HEK293T (cell line): ENCODE measurements at places on chromosomes 6 and 20.

- peak; percentile 70 for DNase-seq
Measured at GRCh38 chr20:36792422-36792821, 18.9 kb upstream of the DSN1 start.

DNA sequence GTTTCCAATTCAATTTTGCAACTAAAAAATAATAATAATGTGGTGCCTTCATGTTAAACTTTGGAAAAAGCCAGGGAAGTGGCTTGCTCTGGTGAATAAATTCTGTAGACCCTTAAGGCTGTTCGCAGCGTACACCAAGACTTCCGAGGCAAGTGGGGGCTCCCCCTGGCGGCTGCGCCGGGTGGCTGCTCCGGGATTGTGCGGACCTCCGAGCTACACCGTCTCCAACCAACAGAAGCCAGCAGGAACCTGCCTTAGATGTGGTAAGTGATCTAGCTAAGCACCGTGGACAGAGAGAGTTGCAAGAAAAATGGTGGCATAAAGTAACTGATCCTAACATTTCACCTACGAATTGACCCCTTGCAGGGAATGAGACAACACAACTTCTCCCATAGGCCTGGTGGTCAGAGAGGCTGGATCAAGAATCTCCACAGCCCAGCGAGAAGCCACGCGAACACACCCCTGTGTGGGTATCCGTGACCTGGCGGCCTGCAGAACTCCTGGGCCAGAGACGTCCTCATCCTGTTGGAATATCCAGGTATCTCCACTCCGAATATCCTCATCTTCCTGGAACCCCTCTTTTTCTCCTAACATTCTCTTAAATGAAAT, 69.6 kb downstream of the TBXT start:
- peak; percentile 89 for DNase-seq

GRCh38 chr6:132465530-132466485, 47.1 kb downstream of the STX7 start:
- no peak for DNase-seq

DNA sequence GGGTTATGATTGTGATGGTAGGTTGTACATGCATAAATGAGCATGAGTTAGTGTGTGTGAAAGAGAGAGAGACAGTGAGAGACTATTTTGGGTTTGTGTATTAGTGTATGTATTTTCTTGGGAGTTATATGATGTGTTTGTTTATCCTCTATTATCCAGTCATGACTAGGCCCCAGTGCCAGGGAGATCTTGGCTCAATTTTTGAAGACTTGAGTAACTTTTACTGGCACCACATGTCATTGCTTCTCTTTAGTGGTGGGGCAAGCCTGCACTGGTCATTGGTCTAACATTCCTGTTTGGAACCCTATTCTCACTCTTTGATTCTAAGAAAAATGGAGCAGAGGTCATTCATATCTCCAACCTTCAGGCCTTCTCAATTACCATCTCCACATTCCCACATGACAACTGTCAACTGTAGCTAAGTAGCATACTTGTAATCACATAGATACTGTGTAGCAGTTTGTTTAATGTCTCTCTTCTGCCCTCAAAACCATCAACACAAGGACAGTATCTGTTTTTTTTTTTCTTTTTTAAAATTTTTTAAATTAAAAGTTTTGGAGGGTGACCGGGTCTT, 8.8 kb downstream of the L3MBTL1 start:
- no peak for DNase-seq

DNA sequence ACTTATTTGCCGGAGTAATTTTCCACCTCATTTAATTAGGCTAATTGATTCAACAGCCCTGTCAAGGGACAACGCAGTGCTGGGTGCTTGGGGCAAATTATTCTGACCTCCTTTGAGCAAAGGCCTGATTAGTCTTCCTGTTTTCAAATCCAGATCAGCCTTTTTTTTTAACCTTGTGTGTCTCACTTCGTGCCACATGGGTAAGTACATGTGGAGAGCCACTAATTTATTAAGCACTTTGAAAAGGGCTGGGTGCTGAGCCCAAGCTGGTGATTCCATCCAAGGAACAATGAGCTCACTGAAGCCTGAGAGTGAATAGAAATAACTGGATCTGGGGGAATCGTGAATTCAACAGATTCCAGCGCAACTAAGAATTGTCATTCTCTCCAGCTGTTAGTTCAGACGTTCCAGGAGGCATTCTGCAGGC, 229.3 kb downstream of the CLIC5 start:
- no peak for DNase-seq

DNA sequence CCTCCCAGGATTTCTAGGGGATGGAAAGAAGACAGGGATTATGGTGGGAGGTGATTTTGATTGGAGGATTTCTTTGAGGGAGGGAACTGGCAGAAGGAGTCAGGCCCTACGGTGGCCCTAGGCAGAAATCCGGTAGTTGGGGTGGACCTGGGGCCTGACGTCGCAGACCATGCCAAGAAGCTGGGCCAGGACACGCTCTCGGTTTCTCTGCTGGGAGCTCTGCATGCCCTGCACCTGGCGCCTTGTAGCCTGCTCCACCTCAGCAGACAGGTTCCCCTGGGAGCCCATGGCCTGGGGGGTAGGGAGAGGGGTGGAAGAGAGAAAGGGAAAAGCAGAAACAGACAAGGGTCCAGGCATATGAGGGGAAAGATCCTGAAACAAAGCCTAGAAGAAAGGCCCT, 1.1 kb downstream of the ATP6V1G2 start:
- DNase-seq = no peak

- no peak for DNase-seq
Measured at GRCh38 chr20:7449269-7449668, 491.0 kb downstream of the HAO1 start.

DNA sequence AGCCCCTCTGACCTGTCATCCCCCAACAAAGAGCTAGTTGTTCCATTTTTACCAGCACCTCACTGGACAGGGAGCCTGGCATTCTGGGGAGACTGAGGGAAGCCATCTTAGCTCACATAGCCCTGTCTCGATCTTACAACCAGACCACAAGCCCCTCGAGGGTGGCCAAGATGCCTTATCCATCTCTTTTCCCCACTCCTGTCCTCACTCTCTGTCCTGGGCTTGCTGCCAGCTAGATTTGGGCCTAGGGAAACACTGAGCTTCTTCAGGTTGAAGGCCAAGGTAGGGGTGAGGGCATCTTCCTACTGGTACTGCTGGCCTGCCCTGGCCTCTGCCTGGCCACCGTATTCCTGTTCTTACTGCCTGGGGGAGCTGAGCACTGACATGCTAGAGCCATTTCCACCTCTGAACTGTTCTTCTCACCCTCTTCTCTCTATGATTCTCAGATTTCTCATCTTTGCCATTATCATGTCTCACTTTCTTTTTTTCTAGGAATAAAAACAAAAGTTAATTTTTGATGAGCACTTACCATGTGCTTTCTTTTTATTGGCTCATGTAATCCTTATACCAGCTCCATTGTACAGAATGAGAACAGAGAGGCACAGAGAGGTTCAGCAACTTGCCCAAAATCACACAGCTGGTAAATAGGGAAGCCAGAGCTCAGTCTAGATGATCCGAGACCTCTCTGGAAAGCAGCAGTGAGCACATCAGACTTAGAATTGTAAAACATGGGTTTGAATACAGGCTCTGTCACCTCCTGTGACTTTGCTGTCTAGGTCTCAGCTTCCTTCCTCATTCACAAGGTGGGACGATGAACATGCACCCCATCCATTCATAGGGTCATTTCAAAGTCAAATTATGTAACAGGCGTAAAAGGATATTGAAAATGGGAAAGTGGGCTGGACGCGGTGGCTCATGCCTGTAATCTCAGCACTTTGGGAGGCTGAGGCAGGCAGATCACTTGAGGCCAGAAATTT, 28.7 kb downstream of the FGD2 start:
- DNase-seq = no peak

GRCh38 chr20:52809003-52809402, 163.2 kb upstream of the TSHZ2 start:
- DNase-seq = no peak

DNA sequence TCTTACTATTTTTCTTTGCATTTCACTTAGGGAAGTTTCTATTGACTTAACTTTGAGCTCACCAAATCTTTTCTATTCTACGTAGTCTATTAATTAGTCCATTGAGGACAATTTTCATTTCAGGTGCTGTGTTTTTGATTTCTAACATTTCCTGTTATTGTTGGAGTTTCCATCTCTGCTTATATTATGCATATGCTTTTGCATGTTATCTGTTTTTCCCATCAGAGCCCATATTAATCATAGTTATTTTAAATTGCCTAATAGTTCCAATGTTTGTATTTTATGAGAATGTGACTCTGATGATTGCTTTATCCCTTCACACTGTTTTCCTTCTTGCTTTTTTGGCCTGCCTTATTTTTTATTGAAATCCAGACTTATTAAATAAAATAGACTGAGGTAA, 414.5 kb upstream of the OPRM1 start:
- no peak for DNase-seq

GRCh38 chr6:73413102-73413501, 18.5 kb downstream of the DDX43 start:
- DNase-seq = no peak

DNA sequence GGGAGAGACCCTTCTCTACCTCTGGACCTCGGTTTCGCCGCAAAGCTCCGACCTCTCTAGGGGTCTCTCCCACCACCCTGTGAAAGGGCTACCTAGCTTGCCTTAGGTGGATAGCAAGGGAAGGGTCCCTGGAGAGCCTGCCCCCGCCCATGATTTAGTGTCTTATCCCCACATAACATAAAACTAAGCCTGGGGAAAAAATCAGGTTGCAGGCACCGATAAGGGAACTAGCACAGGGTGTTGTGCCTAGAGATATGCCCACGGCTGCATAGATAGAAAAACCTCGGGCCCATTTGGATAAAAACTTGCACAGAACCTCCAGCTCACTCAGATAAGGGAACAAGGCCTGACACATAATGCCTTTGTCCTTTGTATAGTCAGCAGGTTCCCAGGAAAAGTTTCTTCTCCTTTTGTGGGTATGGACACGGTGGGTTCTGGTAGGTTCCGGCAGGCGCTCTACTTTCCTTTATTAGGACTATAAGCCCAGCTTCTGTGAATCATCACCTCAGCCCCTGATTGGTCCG, 846 bp downstream of the ZSCAN31 start:
- no peak for DNase-seq

GRCh38 chr6:137878486-137879285, 11.6 kb downstream of the TNFAIP3 start:
- DNase-seq = no peak

DNA sequence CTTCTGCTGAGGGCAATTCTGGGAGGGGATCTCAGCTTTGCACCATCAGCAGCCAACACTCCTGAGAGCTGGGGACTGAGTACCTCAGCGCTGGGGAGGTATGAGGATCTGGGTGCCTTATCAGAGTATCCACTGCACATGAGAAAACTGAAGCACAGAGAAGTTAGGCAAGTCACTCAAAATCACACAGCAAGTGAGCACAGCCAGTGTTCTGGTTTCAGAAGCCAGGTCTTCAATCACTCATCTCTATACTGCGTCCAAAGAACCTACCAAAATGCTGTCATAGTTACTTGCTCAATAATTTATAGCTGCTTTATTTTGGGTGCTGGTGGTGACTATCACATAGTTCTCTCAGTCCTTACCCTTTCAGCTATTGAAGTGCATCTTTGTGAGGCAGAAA, 5.0 kb downstream of the ADTRP start:
- DNase-seq = no peak

DNA sequence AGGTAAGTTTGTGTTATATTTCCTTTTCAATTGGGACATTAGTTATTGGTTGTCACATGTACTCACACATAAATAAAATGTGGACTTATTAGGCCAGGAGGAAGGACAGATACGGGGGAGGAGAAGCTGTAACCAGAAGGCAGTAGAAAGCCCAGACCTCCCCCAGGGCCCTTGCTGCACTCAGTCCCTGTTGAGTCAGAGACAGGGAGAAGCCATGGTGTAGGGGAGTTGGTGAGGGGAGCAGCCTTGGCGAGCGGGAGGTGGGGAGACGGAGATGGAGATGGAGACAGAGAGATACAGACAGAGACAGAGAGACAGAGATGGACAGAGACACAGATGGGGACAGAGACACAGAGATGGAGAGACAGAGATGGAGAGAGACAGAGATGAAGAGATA, 263.2 kb downstream of the DLL1 start:
- DNase-seq = no peak

GRCh38 chr6:157282284-157282683, 41.0 kb downstream of the TMEM242 start:
- DNase-seq = no peak

GRCh38 chr6:157607317-157608109, 215.5 kb upstream of the SNX9 start:
- no peak for DNase-seq

DNA sequence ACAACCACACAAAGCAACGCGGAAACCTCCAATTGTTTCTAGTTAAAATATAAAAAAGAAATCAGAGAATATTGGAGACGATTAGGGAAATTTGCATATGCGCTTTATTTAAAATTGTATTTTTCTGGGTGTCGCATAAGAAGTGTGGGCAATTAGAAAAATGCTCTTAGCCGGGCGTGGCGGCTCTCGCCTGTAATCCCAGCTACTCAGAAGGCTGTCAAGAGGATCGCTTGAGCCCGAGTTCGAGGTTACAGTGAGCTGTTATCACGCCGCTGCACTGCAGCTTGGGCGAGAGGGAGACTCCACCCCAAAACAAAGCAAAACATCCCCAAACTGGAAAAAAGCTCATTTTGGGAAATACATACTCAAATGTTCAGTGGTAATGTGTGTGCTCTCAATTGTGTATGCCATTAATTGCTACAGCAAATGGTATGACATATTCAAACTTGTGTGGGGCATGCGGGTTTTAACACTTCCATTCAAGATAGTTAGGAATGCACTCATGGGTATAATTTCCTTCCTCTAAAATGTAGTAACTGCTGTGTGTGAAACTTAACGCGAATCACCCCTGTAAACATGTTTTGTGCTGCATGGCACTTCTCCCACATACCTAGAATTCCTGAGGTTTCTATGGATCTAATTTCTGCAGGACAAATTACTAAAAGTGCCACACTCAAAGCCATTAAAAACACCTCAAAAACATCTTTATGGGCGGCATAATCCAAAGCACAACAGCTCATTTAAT, 54.7 kb upstream of the HFE start:
- no peak for DNase-seq

DNA sequence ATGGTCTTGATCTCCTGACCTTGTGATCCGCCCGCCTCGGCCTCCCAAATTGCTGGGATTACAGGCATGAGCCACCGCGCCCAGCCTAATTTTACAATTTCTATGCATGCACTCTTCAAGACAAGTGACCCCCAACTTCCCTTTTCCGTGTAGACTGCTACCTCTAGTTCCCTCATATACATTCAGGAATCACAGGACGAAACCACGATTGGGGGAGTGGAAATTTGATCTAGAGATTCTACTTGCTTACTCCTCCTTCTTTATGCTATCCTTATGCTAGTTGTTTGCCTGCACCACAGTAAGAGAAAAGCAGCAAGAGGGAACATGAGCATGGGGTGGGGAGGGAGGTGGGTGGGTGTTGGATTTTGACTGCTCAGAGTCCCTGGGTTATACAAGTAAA, 34.9 kb downstream of the OSTM1 start:
- no peak for DNase-seq

DNA sequence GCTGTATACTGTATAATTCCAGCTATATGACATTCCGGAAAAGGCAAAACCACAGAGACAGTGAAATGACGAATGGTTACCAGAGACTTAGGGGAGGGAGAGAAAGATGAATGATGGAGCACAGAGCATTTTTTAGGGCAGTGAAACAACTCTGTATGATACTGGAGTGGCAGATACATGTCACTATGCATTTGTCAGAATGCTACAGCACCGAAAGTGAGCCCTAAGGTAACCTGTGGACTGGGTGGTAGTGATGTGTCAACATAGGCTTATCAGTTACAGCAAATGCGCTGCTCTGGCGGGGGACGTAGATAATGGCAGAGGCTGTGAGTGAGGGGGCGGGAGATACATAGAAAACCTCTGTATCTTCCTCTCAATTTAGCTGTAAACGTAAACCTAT, 201.3 kb upstream of the SSTR4 start:
- no peak for DNase-seq
